ENCODE measurements at places on chromosomes 4 and X.

- no peak for DNase-seq
These were observed 83.0 kb upstream of the BEND4 start for GRCh38 chr4:42235304-42236021.

GRCh38 chr4:119471259-119471658 lies 149.3 kb upstream of the FABP2 start:
- DNase-seq, result no peak

DNA sequence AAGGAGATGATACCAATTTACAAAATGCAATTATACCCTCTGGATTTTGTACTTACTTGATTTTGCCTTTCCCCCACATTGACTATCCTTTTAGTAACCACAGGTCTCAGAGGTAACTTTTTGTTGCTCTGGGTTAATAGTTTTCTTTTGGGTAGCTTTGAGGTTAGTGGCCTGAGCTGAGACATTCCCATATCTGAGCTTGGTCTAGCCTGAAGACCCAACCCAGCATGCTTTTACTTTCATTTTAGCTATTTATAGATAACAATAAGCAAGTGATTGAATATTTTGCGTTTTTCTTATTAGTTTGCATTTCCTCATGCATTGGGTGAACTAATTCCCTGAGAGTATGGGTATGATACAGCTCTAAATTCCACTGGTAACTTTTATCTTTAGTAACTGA lies 11.8 kb downstream of the HTN1 start:
- DNase-seq, result no peak

GRCh38 chr4:104574371-104574770 lies 79.7 kb upstream of the CXXC4 start:
- no peak for DNase-seq

DNA sequence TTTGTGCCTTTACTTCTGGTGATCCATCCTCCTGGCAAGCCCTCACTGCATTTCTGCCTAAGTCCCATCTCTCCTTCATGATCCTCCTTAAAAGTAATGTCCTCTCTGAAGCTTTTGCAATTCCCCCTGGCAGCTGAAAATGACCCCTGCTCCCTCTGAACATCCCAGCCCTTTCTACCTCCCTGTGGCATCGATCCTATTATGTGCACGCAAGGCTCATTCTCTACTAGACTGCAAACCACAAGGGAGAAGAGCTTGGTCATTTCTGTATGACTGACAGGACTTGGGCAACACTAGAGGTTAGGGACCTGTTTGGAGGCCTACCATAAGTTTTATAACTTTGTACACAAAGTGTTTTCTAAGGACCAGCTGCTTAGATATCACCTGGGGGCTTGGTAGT lies 50.8 kb upstream of the RAP2C start:
- DNase-seq, result no peak

DNA sequence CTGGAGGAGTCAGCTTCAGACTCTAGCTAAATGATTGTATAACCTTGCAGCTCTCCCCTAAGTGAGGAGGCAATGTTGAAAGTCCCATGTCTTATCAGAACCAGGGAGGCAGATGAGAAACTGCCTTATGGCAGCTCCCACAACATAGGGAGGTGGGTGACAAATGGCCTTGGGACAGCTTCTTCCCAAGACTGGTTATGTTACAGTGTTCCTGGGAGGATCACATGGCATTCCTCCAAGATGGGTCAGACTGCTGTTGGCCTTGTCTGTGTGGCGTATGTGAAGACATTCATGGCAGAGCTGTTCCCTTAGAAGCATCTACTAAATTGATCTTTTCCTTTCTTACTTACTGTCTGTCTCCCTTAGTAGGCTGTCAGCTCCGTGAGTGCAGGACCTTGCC lies 42.0 kb downstream of the HPRT1 start:
- no peak for DNase-seq

DNA sequence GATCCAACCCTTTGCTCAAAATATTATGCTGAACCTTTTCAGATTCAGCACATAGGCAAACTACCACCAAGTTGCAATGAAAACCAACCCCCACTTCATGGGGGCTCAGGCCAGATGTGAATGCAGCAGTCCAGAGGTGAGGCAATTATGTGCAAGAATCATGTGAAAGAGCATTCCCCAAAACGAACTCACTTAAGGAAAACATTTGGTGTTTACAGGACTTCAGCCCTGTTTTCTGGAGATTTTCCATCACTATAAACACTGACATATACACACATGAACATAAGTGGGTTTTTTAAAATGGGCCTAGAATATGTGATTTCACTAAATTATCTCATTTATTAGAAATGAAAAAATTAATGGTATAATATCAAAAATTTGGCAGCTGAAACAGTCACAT lies 31.5 kb downstream of the BMP3 start:
- DNase-seq, result no peak

DNA sequence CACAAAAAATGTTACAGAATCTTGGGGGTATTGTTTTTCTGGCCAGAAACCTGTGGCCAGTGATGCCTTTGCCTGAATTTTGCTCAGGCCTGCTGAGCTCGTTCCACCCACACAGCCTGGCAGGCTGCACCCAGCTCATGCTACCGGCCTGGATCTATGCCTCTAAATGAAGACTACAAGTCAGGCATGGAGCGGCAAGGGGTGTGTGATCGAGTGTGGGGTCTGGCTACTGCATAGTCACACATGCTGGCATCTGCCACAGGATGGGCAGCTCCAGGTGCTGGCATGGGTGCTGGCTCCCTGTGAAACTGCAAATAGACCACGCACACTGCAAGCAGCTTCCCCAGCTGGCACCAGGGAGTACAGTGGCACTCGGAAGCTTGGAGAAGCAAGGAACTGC lies 323.1 kb upstream of the POU3F4 start:
- no peak for DNase-seq

DNA sequence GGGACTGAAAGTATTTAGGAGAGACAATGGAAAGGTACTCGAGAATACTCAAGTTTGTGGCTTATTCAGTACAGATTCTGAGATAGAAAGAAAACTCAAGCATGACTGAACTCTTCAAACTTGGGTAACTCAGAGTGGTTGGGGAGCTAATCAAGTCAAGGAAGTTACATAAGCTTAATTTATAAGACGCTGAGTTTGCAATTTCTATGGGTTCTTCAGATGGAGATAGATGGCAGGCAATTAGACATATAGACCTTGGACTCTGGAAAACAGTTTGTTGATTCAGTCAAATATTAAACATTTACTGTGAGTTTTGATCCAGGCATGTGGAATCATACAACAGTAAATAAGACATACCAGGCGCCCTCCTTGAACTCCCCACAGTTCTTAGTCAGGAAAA lies 1749.9 kb upstream of the TENM3 start:
- DNase-seq, result no peak

GRCh38 chr4:18608908-18609533 lies 587.5 kb upstream of the LCORL start:
- no peak for DNase-seq

DNA sequence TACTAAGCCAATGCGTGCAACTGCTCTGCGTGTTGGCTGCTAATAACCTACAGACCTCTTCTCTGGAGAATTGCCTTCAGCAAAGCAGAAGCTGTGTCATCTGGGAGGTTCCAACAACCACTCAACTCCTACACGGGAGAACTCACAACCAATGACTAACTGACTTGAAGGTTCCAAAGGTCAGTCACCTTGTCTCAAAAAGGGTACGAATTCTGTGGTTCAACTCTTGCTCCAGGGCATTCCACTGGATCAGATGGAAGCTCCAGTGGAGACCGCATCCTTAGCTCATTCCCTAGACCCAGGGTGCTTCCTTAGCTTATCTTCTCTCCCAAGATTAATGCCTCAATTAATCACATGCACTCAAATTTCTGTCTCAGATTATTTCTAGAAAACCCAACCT lies 222.7 kb downstream of the CHIC2 start:
- DNase-seq, result no peak

- DNase-seq, result no peak
These were observed 2.8 kb downstream of the GAB1 start for GRCh38 chr4:143339497-143339896.

DNA sequence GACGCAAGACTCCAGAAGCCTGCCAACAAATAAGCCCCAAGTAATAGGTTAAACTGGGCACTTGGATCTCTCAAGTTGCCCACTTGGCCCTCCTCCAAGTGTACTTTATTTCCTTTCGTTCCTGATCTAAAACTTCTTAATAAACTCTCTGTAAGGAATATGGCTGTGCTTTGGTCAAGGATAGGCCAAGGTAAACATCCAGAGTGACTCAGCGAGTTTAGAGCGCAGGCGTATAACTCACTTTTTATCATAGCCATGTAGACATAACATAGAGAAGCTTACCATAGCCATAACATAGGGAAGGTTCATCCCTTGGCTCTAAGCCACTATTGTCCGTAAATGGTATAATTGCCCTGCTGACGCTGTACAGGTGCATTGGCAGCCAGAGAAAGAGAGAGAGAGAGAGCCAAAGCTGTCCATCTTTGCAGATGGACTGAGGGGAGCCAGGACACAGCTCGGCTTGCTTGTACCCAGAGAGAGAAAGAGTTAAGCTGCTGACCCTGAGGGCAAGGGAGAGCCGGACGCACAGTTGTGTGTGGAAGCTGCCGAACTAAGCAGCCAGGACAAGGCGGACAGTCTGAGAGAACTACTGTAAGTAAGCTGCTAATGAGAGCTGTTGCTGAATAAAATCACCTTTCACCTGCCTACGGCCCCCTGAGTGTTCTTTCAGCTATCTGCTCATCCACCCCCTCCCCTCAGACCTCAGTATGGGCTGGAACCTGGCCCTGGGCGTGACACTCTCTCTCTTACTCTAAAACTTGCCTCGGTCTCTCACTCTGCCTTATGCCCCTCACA lies 1.8 kb downstream of the TLR1 start:
- DNase-seq, result no peak

DNA sequence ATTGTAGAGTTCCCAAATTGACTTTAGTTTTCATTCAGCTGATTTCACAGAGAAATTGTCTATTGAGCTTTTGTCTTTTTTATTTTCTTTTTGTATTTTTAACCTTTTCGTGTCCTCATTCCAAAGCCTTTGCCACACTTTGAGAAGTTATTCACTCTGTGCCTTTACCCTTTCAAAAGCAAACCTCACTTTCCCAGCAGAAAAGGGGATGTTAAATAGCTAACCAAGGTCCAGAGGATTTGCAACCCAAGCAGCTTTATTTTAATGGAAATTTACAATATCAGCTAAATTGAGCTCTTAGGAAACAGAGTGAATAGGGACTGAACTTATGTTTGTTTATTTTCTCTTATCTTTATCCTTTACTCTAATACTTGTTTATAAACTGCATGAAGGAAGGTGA lies 428.8 kb downstream of the PCDH7 start:
- DNase-seq, result no peak

GRCh38 chrX:22325096-22325495 lies 52.4 kb downstream of the CBLL2 start:
- no peak for DNase-seq

- no peak for DNase-seq
These were observed 754.3 kb upstream of the TENM3 start for GRCh38 chr4:181488926-181489325.

DNA sequence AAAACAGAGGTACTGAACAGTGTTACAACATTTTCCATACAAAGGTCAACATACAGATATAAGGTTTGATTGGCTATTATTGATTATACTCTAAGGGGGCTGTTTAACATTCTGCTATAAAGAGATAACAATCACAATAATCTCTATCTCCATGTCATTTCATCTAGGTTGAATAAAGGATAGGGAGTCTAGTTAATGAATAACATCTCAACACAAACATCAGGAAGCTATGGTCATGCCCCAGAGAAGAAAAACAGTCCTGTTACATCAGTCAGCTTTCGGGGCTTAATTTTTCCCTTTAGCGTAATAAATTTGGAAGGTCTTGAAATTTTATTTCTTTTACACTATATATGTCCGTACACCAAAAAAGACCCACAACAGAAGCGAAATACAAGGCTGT lies 41.5 kb upstream of the DCAF8L2 start:
- no peak for DNase-seq

- DNase-seq, result no peak
These were observed 58.9 kb downstream of the CHIC2 start for GRCh38 chr4:54005475-54005874.

DNA sequence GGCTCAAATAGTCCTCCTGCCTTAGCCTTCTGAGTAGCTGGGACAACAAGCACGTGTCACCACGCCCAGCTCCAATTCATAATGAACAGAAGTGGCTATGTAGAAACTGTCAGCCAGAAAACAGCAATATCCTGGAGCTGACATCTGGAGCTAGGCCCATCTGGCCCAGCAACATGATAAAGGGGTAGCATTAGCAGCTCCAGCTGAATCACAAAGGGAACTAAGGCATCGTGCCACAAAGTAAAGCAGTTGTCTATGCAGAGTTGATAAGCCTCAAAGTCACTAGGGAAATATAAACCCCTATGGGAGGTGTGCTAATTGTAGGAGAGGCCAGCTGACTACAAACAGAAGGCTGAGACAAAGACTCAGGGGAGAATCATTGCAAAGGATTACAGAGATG lies 270.5 kb upstream of the GPC4 start:
- no peak for DNase-seq

Measured in T-helper 1 cell (primary cell).